NCI-H2029 treated with DMSO at 0.1 percent for 48 hours (cell line): ENCODE measurements at places on chromosomes 1 and 21.
A peak's percentile ranks its signal among the peaks of the same experiment; 100 is the strongest.

DNA sequence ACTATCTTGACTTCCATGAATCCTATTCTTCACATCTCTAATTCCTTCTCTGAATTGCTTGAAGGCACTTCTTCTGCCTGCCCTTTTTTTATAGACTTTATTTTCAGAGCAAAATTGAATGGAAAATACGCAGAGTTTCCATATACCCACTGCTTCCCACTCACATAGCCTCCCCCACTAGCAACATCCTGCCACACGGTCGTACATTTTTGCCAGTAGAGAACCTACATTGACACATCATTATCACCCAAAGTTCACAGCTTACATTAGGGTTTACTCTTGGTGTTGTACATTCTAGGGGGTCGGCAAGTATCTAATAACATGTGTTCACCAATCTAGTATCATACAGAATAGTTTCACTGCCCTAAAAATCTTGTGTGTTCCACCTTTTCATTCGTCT, 12.3 kb downstream of the EEIG2 start:
- DNase-seq, result no peak

GRCh38 chr1:2614145-2614544, 18.7 kb downstream of the MMEL1 start:
- no peak for DNase-seq

GRCh38 chr1:26833432-26834405, 7.2 kb downstream of the ZDHHC18 start:
- no peak for DNase-seq

- no peak for DNase-seq
Observed at GRCh38 chr1:7094509-7094908, 309.3 kb downstream of the CAMTA1 start.

DNA sequence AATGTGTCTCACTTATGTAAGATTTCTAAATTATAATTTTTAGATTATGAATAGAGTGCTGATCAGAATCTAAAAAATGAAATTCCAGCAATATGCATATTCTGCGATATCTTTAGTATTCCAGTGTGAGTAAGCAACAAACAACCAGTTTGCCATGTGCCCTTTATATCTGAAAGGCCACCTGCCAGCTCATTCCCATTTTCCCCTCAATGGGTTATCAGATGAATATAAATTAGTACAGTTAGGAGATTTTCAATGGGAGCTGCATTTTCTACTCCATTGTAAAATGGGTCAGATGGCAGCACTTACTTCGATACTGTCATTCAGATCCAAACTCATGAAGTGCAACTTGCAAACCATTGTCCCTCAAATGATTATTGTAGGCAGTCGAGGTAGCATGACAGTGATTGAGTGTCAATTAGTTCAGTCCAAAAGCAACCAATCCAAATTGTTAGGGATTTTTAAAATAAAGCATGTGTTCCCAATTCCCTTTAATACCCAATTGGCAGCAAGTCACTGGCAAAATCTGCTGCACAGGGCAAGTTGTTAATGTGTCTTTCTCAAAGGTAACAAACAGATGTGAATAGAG, 680.3 kb downstream of the LRRIQ3 start:
- DNase-seq, result no peak

- no peak for DNase-seq
Observed at GRCh38 chr1:5494518-5494917, 497.7 kb downstream of the NPHP4 start.

GRCh38 chr21:46634966-46635323, 529 bp upstream of the PRMT2 start:
- DNase-seq, result peak; percentile 32

DNA sequence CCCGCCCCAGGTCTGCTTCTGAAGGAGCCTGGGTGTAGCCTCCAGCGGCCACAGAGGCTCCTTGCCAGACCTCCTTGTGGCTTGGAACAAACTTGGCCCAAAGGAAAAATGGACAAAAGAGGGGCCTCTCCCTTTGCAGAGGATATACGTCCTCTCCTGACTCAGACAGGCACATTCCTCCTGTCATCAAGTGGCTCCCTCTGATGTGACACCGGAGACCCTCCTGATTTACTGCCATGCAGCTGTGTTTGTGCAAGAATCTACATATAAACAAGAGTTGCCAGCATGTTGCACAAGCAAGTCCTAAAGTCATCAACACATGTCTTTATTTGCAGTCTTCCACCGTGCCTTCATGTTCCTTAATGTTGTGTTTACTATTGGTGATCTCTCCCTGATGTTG, 54.1 kb upstream of the F3 start:
- no peak for DNase-seq

GRCh38 chr1:30001732-30002039, 721.7 kb downstream of the MATN1 start:
- DNase-seq, result no peak

GRCh38 chr21:32331444-32332305, 33.0 kb downstream of the MRAP start:
- no peak for DNase-seq
